Esophagus squamous epithelium (tissue), 5 donors: ENCODE measurements at places on chromosomes 5 and 9.

- no peak for DNase-seq
Measured at GRCh38 chr9:108921200-108921599, 12.7 kb downstream of the ELP1 start.

DNA sequence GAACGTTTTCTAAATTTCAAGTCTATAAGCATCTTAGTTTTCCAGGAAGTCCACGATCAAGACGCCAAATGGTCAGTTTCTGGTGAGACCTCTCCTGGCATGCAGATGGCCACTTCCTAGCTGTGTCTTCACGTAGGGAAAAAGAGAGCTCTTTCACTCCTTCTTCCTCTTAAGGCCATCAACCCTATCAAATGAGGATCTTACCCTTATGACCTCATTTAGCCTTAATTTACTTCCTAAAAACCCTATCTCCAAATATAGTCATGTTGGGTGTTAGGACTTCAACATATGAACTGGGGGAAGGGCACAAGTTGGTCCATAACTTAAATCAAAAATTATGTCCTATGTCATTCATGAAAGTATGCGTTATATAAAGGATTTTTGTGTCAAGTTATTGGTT lies 229.5 kb downstream of the ARL15 start:
- no peak for DNase-seq

GRCh38 chr5:114174837-114175236 lies 187.0 kb upstream of the KCNN2 start:
- no peak for DNase-seq

DNA sequence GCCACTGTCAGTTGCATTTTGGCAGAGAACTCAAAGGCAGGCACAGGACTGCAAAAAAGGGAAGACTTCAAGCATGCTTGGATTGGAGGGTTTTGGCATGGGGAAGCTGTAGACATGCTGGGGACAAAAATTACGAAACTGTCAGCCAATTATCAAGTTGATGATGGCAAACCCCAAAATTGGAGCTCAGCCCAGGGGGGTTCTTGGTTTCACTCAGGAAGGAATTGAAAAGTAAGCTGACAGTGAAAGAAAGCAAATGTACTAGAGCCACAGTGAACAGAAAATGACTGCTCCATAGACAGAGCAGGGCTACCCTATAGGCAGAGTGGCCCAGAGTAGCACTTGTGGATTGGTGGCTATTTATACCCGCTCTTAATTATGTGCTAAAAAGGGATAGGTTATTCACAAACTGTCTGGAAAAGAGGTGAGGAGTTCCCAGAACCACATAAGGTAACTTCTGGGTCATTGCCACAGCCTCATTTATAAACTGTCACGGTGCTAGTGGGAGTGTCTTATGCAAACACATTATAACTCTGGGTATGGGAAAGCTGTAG lies 14.6 kb upstream of the CFAP95 start:
- DNase-seq, result no peak

- DNase-seq, result no peak
Measured at GRCh38 chr5:57307516-57307915, 133.7 kb downstream of the GPBP1 start.

DNA sequence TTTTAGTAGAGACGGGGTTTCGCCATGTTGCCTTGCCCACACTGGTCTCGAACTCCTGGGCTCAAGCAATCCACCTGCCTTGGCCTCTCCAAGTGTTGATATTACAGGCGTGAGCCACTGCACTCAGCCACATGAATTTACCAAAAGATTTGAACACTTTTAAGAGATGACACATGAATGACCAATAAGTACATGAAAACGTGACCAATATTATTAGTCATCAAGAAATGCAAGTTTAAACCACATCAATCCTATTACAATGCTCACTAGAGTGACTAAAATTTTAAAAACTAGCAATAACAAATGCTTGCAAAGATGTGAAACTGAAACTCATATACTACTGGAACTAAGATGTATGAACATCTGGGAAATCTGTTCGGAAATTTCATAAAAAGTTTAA lies 54.3 kb downstream of the NR6A1 start:
- DNase-seq, result no peak
